WERI-Rb-1 (cell line): ENCODE measurements at places on chromosomes 1 and 21.

DNA sequence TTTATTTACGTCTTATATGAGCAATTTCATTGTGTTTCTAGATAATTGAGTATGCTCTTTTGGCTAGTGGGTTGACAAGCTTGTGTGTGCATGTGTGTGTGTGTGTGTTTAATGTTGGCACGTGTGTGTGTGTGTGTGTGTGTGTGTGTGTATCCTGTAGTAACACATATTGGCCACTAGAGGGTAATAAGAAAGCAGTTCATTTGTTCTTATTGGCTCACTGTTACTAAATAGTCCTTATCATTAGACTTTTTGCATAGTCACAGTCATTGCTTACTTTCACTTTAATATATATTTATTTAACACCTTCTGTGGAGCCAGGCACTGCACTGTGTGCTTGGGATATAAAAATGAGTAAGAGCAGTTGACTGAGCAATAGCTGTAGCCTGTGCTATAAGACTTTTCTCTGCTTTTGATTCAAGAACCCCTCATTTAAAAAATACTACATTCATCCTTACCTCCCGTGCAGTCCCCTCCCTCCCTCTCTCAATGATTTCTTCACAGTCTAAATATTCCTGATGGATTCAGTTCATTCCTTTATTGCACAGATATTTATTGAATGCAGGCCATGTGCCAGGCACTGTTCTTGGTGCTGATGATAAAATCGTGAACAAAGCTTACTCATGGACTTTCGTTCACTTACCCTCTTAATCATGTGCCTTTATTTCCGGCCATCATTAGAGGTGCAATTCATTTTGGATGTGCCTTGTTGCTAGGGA, 96.7 kb downstream of the DYRK1A start:
- peak; percentile 42 for DNase-seq

- no peak for DNase-seq
Measured at GRCh38 chr1:42085596-42085995, 67.6 kb upstream of the GUCA2B start.

- DNase-seq = peak; percentile 60
Measured at GRCh38 chr1:3074297-3074741, 5.3 kb downstream of the PRDM16 start.

- no peak for DNase-seq
Measured at GRCh38 chr1:248852481-248853405, 6.1 kb downstream of the ZNF692 start.

DNA sequence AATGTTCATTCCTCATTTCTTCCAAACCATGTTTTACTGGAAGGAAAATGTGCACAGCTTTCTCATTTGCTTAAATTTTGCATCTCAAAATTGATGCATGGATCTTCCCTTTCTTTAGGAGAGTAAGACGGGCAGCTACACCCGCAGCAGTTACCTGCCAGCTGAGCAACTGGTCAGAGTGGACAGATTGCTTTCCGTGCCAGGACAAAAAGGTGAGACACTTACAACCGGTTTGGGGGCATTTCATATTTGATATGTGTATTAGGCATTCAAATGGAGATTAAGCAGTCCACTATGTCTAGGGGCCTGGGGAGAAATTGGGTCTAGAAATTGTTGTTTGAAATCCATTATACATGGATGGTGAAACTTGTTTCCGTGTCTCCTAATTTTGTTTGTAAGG, 12.9 kb downstream of the C8A start:
- no peak for DNase-seq
